ENCODE measurements at places on chromosomes 3 and 15.
A peak's percentile ranks its signal among the peaks of the same experiment; 100 is the strongest.

- no peak for DNase-seq
Measured at GRCh38 chr3:133655731-133656515, 5.8 kb downstream of the TOPBP1 start.

DNA sequence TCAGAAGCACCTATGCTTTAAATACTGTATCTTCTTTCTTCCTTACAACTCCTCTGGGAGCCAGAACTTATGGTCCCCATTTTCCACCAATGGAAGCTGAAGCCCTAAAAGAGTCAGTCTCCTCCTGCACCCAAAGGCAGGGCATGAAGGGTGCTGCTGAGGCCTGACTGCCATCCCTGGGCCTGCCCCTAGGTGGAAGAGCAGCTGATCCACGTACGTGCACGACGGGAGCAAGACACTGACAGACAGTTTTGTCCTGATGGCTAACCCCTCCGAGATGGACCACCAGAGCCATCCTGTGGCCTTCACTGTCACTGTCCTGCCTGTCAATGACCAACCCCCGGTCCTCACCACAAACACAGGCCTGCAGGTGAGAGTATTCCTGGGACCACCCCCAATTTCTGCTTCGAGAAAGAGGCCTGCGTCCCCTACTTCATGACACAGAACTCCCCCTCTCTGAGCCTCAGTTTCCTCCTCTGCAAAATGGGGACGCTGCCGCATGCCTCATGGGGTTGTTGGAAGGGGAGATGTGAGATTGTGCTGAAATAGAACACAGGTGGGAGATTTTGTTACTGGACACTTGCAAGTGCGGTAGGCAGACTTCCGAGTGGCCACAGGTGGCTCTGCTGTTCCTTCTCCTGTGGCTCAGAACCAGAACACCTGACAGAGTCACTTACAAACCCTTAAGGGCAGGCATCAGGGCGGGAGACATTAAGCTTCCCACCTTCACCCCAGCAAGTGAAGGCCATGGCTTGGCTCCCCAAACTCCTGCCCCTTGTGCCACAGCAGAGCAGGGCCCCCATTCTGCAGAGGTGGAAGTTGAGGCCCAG lies 175.4 kb downstream of the TBC1D2B start:
- DNase-seq, result peak; percentile 17

DNA sequence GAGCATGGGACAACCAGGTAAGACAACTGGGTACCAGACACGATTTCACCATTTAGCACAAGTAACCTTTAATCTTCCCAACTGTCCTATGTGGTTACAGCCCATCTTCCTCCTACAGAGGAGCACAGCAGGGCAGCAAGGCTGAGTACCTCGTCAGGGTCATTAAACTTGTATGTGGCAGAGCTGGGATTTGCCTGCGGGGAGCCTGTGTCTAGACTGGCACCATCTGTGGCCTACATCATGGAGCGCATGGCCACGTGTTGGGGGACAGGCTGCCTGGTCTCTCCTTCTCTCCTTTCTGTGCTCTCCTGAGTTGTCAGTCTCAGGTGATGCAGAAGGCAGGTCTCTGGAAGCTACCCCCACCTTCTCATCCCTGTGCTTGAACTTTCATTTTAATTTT lies 32.2 kb downstream of the GOLGA6A start:
- DNase-seq, result no peak

DNA sequence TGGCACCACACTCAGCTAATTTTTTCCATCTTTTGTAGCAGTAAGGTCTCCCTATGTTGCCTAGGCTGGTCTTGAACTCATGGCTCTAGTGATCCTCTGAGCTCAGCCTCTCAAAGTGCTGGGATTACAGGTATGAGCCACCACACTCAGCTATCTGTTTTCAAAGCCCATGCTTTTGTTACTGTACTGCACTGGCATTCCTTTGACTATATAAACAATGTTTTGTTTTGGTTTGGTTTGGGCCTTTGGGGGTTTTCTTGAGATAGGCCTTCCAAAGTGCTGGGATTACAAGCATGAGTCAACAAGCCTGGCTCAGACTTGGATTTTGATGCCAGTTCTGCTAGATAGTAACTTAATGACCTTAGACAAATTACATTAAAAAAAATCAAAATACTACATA lies 89.7 kb upstream of the GK5 start:
- no peak for DNase-seq

DNA sequence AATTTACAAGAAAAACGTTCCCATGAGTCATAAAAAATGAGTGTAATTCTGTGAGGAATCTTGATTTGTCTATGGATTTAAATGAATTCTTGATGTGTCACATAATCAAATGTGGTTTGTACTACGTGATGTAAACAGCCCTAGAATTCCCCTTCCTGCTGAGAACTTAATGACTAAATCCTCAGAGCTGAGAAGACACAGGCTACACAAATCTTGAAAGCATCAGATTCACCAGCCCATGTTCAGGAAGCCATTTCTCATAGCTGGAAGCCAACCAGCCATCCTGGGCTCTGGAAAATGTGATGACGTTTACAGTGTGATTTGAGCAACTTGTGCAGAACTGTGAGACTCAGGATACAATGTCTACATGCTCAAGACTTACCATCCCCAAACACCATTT lies 193.7 kb upstream of the MME start:
- no peak for DNase-seq

GRCh38 chr3:4898454-4899313 lies 80.6 kb upstream of the BHLHE40 start:
- no peak for DNase-seq

DNA sequence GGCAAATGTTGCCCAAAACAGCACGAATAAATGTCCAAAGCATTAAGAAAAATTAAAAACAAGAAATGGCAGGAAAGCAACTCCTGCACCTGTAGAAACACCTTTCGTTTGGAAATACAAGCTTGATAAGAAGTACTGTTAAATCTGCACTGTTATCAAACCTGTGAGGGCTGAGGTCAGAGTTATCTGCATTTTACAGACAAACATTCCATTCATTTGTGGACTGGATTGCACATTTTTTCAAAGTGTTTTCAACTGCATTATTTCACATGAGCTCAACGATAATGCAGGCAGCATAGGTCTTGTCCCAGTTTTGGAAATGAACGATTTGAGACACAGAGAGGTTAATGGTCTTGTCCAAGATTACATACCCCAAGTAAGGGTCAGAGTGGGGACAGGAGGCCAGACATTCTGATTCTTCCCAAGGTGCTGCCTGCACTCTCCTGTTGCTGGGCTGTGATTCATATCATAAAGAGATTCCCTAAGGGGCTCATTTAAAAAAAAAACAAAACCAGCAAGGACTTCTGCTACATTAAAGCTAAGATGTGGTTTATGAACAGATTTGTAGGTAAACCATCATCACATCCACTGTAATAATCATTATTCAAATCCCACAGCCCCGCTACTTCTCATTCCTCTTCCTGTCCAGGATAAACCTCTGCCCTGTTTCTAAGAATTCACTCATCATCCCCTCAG lies 13.0 kb downstream of the GUCA1C start:
- DNase-seq, result no peak

DNA sequence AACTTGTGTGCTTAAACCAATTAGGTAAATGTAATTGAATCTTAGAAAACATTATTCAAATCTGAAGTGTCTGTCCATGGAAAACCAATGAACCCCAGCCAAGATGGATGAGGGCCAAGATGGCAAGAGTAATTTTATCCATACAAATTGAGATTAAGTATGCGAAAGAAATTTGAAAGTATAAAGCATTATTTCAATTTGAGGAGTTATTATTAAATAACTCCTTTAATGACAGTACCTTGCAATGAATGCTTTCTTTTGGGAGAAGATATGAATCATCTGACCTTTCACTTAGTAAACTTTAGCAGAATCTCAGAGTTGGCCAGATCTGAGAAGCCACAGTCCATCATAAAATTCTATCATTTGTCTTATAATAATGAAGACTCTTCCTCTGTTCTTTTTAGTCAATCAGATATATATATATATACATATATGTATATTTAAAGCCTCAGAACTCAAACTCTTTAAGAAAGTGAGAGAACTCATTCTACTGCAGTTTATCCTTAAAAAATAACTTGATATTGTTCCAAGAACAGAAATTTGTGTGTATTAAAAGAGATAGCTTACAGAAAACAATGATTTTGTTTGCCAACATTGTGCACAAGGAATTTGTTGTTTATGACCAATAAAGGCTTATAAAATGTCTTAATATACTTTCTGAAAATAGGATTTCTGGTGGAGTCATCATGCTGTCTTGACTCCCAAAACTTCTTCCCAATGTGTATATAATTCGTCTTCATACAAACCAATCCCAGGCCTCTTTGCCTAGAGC lies 434.8 kb upstream of the THBS1 start:
- no peak for DNase-seq

- DNase-seq, result no peak
Measured at GRCh38 chr3:172384836-172385235, 63.4 kb downstream of the GHSR start.

GRCh38 chr15:49134683-49135341 lies 20.6 kb downstream of the COPS2 start:
- no peak for DNase-seq

DNA sequence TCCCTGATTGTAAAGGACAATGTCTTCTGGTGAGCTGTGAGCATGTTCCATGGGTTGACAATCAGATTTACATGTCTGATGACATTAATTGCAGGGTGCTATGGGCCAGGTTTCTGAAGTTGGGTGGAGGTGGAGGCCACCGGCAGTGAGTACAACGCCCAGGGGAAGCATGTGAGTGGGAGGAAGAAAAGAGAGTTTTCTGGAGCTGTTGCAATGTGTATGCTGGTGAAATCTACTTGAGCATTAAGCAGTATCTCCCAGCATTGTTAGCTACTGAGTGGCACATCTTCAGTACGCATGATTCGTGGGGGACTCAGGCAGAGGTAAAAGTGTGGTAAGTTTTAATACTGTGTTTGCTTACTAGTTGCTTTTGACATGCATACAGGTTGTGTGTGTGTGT lies 26.6 kb downstream of the TMEM45A start:
- no peak for DNase-seq

GRCh38 chr3:19471138-19471537 lies 322.8 kb downstream of the KCNH8 start:
- DNase-seq, result no peak

DNA sequence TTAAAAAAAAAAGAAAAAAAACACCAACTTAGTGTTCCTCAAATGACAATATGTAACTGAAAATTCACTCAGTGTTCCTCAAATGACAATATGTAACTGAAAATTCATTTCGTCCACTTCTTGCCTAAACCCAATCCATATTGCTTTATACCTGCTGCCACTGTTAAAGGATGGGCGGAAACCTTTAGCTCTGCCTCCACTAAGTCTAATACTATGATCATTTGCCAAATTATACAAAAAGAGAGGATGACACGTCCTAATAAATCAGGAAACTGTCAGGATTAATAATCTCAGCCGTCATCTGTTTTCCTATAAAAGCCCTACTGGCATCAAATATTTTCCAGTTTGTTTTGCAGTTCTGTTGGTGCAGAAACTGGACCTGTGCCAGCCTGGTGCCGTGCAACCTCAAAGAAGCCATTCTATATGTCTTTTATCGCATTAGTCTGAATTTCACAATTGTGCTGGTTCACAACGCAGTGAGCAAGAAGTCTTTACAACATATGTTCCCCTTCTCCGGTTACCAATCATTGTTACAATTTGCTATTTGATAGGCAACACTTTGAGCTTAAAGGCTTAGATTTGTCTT lies 160.4 kb upstream of the KCNH8 start:
- DNase-seq, result no peak

DNA sequence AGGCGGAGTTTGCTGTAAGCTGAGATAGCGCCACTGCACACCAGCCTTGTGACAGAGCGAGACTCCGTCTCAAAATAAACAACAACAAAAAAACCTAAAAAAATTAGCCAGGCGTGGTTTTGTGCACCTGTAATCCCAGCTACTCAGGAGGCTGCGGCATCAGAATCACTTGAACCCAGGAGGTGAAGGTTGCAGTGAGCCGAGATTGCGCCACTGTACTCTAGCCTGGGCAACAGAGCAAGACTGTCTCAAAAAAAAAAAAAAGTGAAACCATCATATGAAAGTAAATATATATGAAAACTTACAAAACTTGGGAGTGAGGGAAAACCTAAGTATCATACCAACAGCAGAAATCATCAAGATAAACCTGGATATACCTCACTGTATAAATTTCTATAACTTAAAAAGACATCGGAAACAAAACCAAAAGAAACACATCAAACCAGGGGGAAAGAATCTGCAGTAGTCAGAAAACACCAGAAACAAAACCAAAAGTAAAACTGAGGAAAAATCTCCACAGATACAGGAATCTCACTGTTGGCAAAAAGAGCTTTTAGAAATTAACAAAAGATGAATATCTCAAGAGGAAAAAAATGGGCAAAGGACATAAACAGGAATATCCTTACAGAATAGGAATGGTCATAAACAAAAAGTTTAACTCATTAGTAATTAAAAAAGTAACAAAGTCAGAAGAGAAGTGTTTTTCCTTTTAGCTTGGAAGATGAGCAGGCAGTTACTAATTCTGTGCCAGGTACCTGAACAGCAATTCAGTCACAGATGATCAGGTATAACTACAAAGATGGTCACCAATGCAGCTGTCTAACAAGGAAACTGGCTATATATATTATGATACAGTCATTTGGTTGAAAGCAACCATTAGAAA lies 41.3 kb downstream of the ETV5 start:
- DNase-seq, result no peak

GRCh38 chr3:24479816-24480215 lies 14.8 kb downstream of the THRB start:
- no peak for DNase-seq

DNA sequence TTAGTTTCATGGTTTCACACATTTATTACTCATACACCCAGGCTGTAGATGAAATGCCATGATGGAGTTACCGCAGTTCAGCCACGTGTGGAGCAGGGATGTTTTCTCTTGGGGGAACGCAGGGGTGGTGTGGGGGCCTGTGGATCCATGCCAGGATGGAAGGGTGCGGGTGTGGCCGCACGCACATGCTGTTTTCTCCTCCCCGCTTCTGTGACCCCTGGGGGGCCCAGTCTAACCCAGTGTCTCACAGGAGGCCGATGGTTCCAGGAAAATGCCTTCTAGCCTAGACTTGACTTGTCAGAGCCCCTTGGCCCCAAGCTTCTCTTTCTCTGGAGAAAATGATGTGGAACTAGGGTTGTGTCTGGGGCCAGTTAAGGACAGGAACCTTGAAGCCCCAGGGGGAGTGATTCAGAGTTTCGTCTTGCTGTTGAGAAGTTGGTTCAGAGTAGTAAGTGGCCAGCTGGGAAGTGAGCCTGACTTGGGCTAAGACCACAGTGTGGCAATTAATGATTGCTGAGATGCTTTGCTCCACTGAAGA lies 240.4 kb upstream of the BHLHE40 start:
- DNase-seq, result no peak

- no peak for DNase-seq
Measured at GRCh38 chr3:30984855-30985749, 90.6 kb upstream of the GADL1 start.

All from Kasumi-1 (cell line).